Progenitor cell of endocrine pancreas (in vitro differentiated cells): ENCODE measurements at places on chromosomes 1 and 21.
A peak's percentile ranks its signal among the peaks of the same experiment; 100 is the strongest.

DNA sequence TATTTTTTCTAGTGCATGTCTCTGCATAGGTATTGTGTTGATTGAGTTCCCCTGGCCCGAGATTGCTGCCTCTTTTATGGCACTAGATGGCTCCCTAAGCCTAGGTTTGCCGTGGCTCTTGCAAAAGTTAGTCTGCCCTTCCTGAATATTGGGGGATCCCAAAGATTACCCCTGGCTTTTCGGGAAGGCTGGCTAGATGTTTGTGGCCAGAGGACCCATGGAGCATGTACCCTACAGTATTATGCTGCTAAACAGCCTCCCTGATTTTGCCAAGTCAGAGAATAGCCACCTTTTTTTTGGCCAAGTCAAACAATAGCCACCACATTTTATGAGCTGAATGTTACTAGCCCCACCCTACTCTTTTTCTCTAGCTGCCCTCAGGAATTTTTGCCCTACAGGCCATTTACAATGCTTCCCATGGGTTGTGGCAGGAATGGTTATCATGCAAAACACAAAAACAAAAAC, 343.2 kb downstream of the OLFM3 start:
- DNase-seq: no peak

DNA sequence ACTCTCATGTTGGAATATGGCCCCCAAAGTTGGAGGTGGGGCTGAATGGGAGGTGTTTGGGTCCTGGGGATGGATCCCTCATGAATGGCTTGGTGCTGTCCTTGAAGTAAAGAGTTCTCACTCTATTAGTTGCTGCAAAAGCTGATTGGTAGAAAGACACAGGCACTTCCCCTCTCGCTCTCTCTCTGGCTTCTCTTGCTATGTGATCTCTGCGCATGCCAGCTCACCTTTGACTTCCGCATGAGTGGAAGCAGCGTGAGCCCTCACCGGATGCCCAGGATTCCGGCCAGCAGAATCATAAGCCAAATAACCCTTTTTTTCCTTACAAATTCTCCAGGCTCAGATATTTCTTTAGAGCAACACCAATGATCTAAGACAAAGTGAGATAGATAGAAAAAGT, 20.9 kb upstream of the CCSAP start:
- no peak for DNase-seq

- no peak for DNase-seq
Observed at GRCh38 chr1:25031601-25031965, 101.5 kb upstream of the RUNX3 start.

DNA sequence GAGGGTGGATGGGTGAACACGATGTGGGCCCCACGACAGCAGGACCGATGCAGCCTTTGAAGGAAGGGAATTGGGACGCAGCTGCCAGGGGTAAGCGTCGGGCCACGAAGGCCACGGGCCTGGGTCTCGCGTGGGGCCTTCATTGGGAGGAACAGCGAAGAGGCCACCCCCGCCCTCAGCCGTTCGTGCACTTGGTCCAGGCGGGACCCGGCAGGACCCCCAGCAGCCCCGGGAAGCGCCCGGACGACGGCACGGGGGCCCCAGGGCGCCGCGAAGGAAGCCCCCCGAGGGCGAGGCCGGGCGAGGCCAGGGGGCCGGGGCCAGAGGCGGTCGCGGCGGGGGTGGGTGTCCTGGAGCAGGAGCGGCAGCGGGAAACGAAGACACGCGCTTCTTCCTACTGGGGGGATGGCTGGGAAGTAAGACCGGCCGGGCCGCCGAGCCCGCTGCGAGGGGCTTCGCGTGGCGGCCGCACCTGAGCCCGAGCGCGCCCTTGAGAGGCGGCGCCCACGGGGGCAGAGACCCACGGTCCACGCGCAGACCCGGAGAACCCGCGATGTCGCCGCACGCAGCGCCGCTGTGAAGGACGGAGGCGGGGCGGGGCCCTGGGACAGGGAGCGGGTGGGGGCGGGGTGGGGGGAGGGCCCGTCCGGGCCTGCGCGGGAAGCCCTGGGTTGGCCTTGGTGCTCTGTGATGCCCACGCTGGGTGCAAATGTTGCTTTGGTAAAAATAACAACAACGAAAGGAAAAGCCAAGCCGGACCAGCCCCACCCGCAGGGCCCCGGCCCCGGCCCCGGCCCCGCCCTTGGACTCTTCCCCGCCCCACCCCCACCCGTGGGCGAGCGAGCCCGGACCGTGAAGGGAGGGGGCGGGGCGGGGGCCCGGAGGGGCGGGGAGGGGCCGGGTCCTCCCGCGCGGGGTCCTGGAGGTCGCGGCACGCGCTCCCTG, 56.0 kb upstream of the ADARB1 start:
- DNase-seq: peak; percentile 9

DNA sequence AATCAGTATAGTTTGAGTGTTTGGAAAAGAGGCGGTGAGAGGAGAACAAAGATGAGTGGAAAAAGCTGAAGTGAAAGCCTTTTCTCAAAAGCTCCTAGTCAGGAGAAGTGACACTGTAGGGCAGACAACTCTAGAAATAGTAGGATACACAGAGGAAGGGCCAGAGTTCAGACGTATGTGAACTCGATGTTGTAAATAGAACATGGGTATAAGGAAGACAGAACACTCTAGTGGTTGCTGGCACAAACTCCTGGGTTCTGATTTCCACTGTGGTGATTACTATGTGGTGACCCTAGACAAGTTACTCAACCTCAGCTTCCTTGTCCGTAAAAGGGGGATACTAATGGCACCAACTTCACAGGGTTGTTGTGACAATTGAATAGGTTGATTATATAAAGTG, 30.2 kb upstream of the MGST3 start:
- no peak for DNase-seq

DNA sequence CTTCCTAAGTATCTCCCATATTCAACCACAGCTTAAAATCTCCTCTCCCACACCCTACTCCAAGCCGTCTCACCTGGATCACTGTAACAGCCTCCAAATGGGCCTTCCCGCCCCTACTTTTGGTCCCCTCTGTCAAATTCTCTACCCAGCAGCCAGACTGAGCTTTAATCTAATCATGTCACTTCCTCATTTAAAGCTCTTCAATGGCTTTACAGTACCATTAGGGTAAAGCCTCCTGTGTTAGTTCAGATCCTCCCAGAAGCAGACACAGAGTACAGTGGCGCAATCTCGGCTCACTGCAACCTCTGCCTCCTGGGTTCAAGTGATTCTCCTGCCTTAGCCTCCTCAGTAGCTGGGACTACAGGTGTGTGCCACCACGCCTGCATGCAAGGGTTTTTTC, 46.8 kb upstream of the PSEN2 start:
- no peak for DNase-seq

DNA sequence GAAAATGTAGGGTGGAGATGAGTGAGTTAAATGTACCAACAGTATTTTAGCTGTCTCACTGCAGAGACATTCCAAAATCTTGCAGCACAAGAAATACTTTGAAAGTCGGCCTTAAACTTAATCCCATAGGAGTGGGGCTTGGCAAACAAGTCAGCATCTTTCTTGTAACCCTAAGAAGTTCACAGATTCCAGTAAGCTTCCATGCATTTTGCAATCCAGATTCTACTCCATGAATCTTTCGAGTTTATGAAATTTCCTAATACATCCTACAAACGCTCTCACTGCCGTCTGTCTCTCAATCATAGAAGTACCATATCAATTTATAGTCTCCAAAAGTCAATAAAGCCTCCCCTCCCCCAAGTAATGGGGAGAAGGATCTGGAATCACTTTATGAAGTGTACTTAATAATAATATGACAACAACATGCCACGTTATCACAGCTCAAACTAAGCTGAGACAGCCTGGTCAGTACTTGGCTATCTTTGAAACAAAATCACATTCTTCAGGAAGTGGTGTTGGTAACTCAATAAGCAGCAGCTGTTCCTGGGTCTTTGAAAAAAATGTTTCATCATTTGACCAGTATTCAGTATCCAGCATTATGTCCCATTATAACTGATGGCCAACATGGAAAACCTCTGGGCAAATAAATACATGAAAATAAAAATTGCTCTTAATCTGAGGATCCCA, 317.4 kb upstream of the RUNX1 start:
- no peak for DNase-seq

DNA sequence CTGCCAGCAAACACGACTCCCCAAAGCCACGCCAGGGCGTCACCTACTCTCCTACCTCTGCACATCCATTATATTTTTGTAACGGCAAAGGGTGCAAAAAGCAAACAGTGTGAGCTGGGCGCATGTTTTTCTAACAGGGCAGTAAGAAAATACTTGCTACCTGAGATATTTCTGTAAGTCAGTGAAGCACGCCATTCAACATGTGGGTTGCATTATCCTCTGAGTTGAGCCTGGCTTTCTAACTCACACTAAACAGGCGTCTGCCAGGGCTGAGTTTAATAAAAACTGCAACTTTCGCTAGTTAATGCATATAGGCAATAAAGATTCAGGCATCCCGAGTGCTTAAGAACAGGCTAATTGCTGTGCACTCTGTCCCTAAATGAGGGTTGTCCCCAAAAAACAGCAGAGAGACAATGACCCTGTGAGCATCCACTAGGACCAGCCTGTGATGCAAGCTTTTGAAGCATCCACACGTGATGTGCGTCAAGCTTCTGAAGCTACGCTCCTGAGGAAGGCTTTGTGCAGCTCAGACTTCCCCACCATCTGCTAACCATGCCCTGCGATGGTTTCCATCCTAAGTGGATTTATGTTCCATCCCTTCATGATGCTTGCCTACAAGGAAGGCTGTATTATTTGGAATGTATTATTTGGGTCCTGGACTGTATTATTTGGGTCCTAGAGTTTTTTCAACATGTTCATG, 70.0 kb upstream of the SIM2 start:
- DNase-seq: no peak

DNA sequence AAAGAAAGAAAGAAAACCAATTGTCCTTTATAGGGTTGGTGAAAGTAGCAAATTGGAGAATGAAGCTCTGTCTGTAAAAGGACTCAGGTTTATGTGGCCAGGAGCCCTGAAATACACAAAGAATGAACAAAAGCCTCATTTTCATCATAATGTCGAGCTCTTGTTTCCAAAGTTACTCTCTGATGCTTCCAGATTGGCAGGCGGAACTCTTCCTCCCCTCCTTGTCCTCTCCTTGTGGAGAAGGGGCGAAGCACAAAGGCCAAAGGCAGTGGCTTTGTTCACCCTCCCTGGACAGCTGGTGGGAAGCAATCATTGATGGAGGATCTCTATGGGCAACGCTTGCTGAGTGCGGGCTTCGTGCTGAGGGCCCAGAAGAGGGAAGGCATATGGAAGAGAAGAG, 5.6 kb downstream of the CA6 start:
- DNase-seq: no peak

DNA sequence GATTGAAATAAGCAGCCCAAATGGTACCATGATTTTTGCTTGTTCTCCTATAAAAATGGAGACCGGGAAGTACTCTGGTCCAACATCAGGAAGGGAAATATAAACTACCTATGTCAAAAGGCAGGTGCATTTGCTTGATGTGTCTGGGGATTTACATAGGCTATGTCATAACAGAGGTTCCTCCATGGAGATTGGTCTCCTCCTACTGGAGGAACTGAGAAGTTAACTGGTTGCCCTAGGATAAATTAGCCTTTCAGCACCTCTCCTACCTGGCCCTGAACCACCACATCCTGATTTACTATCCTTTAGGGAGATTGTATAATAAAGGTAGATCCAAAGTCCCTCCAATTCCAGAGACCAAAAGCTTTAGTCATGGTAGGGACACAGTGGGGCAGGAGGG, 1109.3 kb upstream of the B3GALT2 start:
- DNase-seq: no peak

GRCh38 chr1:201281573-201281972, 1.7 kb upstream of the PKP1 start:
- no peak for DNase-seq

DNA sequence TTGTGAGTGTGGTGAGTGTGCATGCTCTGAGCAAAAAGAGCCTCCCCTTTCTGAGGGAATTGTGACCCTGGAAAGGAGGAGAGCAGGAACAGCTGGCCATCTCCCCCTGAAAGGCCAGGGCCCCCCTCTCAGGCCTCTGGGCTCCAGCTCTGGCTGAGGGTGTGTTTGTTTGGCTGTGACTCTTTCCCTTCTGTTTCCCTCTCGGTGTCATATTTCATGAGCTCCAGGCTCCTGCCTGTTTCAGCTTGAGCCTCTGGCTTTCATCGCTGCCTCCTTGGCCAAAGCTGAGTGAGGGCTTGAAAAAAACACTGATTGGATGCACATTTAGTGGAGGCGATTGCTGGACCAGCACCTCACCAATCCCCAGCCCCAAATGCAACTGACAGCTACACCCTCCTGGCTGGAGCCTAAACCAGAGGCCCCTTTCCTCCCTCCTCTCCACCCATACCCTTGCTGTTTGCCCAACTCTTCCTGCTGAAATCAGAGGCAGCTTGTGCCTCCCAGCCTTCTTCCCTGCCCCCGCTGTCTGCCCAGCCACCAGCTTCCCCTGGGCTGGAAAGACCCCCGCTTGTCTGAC, 64.1 kb downstream of the DDR2 start:
- DNase-seq: peak; percentile 49

DNA sequence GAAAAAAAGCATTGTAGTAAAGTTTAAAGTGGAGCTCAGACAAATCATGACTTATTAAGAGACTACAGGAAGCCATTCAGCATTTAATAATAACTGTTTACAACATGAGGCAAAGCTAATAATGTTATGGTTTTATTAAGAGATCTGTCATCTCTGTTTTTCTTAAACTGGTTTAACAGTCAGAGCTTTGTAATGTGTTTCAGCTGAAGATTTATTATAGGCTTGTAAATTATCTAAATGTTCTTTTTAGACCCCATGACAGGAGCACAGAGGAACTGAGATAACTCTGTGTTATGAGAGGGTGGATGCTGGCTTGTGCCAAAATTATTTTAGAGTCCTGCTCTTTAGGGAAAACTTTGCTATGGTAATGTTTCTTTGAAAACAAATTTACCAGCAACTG, 38.0 kb upstream of the RWDD3 start:
- no peak for DNase-seq

DNA sequence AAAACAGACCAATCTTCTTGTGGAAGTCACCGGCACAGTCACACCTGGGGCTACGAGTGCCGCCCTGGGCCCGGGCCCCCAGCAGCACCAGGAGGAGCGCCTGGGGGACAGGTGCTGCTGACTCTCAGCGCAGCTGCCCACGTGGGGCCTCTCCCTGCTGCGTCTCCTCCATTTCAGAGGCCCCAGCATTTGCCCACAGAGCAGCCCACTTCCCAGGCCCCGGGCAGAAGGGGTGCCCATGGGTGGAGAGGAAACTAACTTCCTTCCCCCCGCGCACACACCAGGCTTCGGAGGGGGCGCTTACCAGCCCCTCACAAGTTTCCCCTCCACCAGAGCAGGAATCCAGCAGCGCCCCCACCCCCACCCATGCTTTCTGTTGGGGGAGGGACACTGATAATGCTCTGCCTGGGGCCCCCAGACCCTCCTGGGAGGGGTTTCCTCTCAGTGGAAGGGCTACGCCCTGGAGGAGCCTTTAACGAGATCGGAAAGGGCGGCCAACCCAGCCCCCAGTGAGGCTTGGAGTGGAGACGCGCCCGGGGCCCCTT, 440 bp downstream of the TNFRSF25 start:
- no peak for DNase-seq

DNA sequence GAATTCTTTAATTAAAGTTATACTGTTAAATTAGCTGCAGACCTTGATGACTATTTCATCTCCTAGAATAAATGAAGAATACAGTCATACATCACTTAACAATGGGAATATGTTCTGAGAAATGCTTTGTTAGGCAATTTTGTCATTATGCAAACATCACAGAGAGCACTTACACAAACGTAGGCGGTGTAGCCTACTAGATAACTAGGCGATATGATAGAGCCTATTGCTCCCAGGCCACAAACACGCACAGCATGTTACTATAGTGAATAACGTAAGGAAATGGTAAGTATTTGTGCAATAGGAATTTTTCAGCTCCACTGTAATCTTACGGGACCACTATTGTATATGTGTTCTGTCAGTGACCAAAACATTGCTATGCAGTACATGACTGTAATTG, 37.6 kb upstream of the DESI2 start:
- no peak for DNase-seq

GRCh38 chr1:205182930-205183329, 28.6 kb downstream of the DSTYK start:
- DNase-seq: no peak
